ENCODE measurements at places on chromosomes 16 and 17.

GRCh38 chr16:46808997-46809396 is 22.0 kb downstream of the C16orf87 start:
- no peak for DNase-seq

- DNase-seq, result no peak
Observed at GRCh38 chr17:32755045-32755805, 121.7 kb downstream of the MYO1D start.

GRCh38 chr16:534135-534534 is 6.6 kb downstream of the CAPN15 start:
- DNase-seq, result no peak

GRCh38 chr17:64328859-64329531 is 61.7 kb downstream of the PECAM1 start:
- DNase-seq, result no peak

DNA sequence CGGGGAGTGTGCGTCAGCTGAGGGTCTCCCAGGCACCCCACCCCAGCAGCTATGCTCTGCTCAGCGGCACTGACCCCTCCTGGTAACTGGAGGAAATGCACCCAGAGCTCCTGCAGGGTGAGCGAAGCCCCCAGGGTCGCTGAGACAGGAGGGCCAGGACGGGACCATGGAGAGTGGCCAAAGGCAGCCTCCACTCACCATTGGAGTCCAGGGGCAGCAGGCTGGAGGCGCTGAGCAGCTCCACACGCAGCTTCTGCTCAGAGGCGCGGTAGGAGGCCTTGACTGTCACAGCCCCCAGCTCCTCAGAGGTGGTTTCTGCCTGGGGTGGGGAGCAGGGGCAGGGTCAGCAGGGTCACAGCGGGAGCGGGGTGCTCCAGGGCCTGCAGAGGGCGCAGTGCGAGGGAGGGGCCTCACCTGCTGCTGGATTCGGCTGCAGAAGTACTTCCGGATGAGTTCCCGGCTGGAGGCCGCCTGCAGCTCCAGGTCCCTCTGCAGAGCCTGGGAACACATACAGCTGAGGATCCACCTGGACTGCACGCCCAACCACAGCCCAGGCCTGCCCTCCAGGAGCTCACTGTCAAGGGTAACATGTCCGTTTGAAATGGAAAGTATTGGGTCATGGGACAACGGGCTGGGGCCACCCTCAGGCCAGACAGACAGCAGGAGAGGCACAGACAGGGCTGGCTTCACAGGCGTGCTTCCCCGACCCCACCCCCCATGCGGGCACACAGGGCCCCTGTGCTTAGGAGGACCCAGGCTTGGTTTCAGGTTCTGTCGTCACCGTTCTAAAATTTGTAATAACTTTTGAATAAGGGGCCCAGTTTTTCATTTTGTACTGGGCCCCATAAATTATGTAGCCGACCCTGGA is 13.8 kb downstream of the UNC13D start:
- no peak for DNase-seq

DNA sequence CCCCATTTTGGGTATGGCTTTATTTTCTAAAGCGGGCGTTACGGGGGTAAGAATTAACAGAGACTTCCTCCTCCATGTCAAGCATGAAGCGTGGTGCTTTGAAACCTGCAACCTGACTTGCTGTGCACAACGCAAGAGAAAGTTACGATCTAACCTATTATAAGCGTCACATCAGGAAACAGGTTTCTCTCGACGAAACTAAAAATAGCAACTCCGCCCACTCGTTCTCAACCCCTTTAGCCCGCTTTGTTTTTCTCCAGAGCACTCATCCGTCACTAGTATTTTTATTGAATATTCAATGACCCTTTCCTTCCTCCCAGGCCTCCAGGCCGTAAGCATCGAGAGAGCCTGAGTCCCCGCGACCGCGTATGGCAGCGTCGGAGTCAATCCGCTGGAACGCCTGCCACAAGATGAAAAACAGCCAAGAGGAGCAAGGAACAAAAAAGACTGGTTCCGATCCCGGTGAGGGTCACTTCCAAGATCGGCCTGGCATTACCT is 555 bp downstream of the NUP88 start:
- DNase-seq, result peak; percentile 82

GRCh38 chr16:88844419-88845036 is 12.2 kb downstream of the GALNS start:
- no peak for DNase-seq

- DNase-seq, result no peak
Observed at GRCh38 chr17:21425321-21425720, 49.2 kb downstream of the KCNJ12 start.

GRCh38 chr17:6241996-6242395 is 171.8 kb downstream of the WSCD1 start:
- DNase-seq, result no peak

DNA sequence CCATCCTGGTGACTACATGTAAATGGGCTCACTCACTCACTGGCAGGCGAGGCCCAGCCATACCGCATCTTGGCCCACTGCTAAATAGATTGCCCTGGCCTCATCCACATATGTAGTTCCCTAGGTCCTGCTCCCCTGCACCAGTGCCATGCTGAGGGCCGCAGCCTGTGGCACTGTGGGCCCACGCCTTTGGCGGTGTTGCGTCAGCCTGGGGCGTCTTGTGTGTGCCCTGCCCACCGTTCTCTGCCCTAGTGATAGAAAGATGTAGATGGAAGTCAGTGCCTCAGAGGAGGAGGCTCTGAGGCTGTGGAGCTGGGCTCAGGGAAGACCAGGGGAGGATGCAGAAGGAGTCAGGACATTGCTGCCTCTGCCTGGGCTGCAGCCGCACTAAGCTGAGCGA is 18.9 kb downstream of the C17orf75 start:
- no peak for DNase-seq

DNA sequence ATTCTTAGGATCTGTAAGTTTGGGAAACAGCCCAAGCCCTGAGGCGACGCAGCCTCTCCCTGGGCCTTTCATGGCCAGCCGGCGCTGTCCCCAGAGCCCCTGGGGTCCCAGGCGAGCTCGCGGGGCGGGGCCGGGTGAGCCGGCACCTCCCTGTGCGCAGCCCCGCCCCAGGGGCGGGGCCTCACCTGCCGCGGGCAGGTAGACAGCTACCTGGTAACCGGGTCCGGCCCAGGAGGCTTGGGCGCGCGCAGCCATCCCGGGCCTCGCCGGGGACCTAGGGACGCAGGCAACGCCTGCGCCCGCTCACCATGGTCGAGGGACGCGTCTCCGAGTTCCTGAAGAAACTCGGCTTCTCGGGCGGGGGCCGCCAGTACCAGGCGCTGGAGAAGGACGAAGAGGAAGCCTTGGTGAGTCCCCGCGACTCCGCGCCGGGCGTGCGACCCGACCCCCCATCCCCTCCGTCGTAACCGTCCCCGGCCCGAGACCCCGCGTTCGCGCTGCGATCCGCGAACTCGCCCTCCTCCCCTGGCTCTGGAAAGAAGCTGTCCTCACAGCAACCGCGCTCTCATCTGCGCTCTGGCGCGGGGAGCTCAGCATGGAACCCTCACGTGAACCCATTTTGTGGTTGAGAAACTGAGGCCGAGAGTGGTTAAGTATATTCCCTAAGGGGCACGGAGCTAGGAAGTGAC is at the start of gene ATP2C2:
TSS of gene ATP2C2 (plus strand) at position 231 of the 689 bp plus-strand sequence. CDS start at position 309, 78 bp downstream.
- DNase-seq, result no peak

DNA sequence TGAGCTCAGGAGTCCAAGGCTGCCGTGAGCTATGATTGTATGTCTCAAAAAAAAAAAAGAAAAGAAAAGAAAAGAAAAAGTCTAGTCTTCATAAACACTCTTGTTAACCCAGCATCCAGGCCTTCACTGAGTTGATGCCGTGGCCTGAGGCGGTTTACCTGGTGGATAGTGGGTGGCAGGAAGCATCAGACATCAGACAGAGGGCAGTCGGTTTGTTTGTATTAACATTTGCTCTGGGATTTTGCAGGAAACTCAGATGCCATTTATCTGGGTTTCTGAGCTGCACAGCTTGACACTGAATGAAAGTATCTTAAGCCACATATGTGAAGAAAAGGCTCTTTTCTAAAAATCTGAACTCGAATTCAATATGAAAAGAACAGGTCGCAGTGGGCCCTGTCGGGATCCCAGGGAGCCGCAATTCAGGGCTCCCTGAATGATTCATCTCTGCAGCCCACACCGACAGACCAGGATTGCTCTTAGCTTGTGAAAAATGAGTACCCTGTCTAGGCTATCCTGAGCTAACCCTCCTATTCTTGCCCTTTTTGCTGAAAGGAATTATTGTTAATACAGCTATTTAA is 1.1 kb upstream of the DBNDD1 start:
- no peak for DNase-seq

- DNase-seq, result no peak
Observed at GRCh38 chr17:5861246-5861645, 208.9 kb upstream of the WSCD1 start.

DNA sequence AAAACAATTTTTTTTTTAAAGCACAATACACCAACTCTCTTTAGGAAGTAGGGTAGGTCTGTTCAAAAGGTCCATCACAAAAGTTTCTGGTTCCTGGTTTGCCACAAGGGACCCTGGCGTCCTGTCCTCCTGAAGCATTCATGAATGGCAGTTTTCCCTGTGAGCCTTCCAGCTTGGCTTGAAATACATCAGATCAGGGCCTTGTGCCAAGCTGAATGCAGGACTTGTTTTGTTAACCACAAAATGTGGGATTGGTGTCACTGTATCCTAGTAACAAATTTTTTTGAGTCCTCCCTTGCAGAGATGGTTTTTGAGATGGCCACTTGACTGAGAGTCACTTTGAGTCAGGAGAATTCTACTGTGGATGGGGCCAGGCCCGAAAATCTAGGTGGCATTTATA is 3.9 kb downstream of the GNAO1 start:
- no peak for DNase-seq

- DNase-seq, result no peak
Observed at GRCh38 chr16:11151885-11152629, 103.9 kb downstream of the SOCS1 start.

DNA sequence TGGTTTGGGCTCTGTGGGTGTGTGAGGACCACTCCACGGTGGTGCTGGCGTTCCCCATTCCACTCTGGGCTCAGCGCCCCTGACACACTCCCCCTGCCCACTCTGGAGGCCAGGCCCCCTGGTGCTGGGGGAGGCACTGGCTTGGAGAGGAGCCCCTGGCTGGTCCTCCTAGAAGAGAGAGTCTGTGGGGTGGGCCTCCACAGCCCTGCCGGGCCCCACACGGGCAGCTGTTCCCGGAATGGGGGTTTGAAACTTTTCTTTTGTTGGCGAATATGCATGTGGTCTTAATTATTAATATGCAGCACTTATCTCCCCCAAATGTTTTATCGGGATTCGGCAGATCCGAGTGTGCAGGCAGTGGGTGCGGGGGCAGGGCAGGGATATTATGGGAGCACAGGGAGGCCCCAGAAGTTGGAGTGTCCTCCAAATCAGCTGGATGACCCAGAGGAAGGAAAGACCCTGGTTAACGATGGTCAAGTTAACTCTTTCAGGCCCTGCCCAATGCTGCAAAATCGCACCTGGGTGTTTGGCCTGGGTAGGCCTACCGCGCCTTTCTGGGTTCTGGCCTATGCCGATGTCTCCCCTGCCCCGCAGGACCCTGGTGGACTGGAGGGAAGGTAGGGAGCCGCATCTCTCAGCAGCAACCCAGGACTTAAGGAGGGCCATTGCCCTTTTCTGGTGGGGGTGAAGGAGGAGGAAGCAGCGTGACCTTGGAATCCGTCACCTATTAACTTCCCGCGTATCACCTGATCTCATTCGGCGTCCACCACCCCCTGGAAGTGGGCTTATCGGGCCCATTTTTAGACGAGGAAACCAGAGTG is 36.0 kb downstream of the TMEM235 start:
- DNase-seq, result no peak

DNA sequence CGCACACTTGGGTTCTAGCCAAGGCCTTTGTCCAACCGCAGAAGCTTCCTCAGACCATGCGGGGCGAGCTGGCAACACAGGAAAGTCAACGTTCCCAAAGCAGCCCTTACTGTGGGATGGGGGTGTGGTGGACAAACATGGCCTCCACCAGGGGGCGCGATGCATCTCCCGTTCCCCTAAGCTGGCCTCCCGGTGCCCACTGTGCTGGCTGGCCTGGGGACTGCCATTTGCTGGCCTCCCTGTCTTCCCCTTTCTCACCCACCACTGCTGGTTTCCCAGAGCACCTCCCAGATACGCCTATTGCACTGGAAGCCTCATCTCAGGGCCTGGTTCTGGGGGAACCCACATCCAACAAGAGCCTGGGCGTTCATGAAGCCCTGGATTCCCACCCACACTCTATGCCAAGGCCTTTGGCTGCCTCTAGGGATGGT is 145.3 kb downstream of the IRF8 start:
- DNase-seq, result no peak

DNA sequence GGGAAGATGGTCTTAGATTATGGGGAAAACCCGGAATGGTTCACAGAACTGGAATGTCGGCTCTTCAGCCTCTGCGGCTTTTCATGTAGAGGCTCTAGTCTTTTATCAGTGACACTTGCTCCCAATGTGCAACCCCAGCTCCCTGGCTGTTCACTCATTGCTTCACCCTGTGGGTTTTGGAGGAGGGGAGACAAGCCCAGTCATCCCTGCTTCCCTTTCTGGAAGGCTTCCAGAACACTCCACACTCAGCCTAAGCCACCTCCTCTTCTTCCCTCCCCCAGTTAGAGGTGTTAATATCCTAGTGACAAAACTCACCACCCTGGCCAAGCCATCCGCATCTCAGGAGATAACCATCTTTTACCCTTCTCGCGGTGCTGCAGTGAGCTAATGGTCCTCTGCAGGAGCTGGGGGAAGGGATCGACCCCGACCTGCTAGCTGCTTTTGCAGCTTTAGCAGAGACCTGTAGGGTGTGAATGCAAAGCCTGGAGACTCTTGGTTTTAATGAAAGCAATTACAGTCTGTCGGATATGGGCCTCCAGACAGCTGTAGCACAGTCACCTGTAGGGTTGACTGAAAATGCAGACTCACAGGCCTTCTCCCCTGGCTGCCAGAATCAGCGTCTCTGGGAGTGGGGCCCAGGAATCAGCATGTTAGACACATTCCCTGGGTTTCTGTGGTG is 24.3 kb upstream of the LASP1NB start:
- peak; percentile 55 for DNase-seq

GRCh38 chr16:46718214-46718613 is 28.8 kb downstream of the ORC6 start:
- DNase-seq, result no peak

- DNase-seq, result no peak
Observed at GRCh38 chr16:68100488-68100887, 15.3 kb downstream of the NFATC3 start.

DNA sequence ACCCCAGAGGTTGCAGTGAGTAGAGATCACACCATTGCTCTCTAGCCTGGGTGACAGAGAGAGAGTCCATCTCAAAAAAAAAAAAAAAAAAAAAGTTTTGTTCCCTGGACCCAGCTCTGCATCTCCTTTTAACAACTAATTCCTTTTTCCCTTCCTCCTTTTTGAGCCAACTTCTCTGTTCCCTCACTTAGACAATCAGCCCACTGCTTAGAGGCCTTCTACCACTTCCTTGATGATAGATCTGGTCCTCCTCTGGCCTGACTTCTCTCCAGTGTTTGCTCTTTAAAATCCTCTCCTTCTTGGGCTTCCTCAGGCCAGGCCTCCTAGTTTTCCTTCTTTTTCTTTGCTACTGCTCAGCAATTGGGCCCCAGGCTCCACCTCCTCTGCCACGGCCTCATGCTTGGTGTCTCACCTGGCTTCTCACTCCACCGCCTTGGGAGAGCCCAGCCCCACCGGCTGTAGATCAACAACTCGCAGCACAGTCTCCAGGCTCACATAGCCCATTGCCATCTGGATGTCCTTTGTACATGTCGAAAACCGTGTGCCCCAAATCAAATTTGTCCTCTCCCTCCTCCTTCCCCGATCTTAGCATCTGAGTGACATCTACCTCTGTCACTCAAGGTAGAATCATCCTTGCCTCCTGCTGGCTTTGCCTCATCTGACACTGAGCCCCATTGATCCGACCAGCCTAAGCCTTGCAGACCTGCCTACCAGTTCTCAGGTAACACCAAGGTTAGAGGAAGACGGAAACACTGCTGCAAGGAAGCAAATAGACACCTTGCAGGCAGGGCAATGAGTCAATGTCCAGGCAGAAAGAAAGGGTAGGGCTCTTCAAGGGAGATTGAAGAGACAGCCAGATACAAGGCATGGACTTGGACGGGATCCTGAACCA is 17.4 kb downstream of the ARHGAP27 start:
- DNase-seq, result no peak

All from CD4-positive, alpha-beta T cell treated with Interleukin-15 for 1 hour (primary cell).